ENCODE measurements at places on chromosomes 3 and 15.
A peak's percentile ranks its signal among the peaks of the same experiment; 100 is the strongest.

GRCh38 chr3:76011121-76011520, 225.8 kb upstream of the ZNF717 start:
- no peak for DNase-seq

GRCh38 chr3:65342084-65342683, 654.4 kb upstream of the ADAMTS9 start:
- DNase-seq: peak; percentile 60

DNA sequence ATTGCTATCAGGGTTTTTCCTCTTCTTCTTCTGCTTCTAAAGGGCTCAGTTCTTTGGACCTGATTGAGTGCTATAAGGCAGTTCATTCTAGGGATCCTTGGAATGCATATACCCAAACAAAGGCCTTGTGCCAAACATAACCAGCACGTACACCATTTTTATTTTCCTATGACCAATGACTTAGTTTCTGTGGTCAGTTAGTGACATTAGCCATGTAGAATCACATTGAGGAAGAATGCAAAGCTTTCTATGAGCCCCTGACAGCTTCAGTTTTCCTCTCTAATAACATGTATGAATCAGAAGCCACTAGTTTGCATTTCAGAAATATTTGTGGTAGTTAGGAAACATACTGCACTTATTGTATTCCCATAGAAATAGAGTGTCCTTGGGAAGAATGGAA, 240.0 kb downstream of the THRB start:
- DNase-seq: peak; percentile 58

GRCh38 chr15:74383286-74383685, 15.8 kb upstream of the CYP11A1 start:
- DNase-seq: no peak

DNA sequence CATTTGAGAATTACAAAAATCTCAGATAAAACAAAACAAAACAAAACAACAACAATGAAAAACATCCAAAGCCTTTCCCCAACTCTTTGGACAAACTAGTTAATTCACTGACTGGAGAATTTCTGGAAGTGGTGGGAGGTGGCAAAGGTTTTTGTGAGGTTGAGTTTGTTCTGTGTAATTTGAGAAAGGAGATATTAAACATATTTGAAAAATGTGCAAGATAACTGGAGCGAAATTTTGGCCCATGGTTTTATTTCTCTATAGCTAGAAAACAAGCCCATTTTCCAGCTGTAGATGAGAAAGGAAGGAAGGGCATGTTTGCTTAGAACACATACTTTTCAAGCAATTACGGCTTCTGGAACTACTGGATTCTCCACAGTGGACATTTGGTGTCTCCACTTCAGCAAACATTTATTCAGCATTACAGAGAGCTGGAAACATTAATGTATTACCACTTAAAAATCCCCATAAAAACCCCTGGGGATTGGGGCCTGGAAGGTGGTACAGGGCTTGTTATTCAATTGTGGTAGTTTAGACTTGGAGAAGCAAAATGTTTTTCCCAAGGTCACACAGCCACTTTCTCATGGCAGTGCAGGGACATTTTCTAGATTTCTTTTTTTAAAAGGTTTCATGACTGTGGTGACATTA, 135.8 kb downstream of the THSD4 start:
- peak; percentile 27 for DNase-seq

- no peak for DNase-seq
Measured at GRCh38 chr3:88114878-88115549, 34.7 kb upstream of the C3orf38 start.

DNA sequence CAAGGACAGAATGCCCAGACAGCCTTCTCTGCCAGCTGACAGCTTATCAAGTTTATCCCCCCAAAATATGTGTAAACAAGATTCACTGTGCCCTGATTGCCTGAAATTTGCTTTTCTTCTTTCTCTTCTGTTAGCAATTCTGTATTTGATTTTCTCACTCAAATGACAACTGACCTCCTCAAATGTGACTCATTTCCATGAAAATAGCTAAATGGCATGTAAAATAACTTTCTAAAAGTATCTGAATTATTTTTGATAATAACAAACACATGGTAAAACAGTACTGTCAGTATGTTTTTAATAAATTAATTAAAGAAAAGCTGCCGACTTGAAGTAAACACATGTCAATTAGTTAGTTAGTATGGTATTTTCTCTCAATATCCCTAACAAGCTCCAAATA, 202.3 kb upstream of the STAC start:
- no peak for DNase-seq

DNA sequence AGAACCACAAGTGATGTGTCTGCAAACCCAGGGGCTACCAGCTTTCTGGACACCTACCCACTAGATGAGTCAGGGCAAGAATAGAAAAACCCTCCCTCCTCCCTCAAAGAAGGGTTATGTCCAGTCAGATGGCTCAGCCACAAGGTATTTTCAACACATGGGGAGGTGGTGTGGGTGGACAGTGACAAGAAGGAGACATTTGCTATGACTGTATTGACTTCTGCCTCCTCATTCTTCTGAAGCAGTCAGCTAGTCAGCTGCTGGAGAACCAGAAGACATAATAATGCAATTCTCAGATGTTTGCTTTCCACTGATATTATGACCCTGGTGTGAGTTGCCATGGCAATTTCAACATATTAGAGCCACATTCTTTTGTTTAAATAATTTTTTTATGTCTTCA, 66.7 kb upstream of the GOLGA8B start:
- peak; percentile 22 for DNase-seq

DNA sequence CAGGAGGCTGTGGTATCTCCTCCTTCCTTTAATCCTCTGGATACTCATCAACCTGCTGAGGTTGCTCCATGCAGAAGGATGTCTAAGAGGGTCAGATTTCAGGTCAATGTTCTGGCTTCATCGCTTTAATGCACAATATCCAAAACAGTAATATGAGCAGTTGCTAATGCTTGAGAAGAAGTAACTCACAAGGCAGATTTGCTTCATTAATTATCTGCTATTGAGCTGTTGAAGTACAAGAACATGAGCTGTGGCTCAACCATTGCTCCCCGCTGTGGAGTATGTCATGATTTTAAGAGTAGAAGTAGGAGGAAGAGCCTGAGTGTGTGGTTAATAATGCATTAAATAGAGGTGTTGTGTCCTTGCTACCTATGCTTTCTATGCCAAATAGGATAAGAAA, 1412.9 kb upstream of the ALCAM start:
- DNase-seq: no peak

DNA sequence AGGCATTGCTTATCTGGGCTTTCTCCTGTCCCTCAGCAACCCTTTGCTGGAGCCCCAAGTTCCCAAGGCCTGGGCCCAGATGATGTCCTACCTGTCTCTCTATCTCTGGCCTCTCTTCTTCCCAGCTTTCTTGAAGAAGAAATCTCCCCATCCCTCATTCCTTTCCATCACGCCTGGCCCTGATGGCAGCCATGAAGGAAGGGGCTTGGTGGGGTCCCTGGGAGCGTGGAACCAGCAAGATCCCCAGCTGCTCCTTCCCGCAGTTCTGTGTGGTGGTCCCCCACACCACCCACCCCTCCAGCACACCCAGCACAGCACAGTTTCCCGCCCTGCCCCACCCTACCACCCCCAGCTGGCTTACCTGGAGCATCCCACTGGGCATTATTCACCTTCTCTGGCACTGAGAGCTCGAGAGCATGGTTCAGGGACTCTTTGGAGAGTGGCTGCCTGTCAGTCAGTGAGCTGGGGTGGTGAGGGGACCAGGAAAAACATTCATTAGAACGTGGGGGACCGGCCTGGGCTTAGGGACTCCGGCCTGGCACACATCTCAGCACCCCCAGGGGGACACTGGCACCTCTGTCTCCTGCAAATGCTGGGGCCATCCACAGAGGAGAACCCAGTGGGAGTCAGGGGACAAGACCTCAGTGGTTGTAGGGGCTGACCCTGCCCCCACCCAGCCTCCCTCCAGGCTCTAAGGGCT, 26.6 kb downstream of the ACSBG1 start:
- no peak for DNase-seq

DNA sequence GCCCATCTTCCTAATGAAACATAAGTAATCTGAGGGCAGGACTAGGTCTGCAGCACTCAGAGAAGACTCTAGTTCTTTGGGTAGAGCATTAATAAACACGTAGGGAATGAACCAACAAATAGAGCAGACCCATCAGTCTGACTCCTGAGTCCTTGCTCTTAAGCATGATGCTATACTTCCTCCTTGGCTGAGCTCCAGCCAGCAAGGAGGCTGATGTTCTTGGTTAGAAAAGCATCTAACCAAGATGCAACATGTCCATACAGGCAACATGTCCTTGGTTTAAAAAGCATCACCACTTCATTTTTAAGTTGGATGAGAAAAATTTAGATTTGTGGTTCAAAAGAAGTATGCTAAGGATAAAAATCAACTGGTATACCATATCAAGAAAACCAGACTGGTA, 8.5 kb upstream of the MYH15 start:
- DNase-seq: peak; percentile 24

- DNase-seq: no peak
Measured at GRCh38 chr15:29921130-29921601, 98.9 kb upstream of the TJP1 start.

GRCh38 chr15:96344706-96345559, 14.4 kb downstream of the NR2F2 start:
- peak; percentile 32 for DNase-seq

DNA sequence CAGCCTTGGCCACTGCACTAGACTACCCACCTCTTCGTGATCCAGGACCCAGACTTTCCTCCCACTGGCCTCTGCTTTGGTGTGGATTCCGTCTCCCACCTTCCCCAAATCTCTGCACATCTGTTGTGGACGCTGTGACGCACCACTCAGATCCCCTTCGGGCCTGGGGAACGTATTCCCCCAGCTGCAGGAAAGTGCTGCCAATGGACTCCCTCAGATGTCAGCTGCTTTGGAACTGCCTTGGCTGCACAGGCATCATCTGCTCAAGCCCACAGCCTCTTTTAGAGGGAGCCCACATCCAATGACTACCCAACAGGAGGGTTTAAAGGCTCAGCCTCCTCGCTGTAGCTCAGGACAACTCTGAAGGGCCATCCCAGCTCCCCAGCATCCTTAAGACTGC, 134.2 kb upstream of the RAD18 start:
- no peak for DNase-seq

DNA sequence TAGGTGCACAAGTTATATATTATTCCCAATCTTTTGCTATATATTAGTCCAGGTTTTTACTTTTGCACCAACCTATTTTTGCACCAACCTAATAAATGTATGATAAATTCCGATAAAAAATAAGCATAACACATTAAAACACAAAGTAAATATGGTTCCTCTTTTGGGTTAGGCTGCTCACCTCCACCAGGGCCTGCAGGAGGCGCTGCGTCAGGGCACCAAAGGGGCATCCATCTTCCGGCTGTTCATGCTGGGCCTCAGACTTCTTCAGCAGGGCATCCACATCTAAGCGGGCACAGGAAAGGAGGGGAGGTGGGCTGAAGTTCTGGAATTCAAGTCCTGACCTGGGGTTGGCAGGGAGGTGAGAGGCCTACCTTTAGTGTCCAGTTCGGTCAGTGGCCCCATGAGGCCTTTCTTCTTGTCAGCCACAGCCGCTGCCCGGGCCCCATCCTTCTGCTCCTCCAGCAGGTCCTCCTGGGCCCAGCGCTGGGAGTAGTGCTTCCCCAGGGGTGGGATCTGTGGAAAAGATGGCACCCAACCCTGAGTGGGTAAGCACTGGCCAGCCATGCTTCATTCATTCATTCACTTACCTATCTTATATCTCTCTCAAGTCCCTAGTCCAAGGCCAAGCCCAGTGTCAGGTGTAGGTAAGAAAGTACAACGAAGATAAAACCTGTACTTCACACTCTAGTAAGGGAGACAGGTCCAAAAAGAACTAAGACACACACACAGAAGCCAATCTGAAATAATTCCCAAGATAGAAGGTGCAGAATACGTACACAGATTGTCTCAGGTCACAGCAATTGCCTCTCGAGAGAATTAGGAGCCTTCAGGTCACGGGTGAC, 5.2 kb downstream of the TADA3 start:
- DNase-seq: no peak

DNA sequence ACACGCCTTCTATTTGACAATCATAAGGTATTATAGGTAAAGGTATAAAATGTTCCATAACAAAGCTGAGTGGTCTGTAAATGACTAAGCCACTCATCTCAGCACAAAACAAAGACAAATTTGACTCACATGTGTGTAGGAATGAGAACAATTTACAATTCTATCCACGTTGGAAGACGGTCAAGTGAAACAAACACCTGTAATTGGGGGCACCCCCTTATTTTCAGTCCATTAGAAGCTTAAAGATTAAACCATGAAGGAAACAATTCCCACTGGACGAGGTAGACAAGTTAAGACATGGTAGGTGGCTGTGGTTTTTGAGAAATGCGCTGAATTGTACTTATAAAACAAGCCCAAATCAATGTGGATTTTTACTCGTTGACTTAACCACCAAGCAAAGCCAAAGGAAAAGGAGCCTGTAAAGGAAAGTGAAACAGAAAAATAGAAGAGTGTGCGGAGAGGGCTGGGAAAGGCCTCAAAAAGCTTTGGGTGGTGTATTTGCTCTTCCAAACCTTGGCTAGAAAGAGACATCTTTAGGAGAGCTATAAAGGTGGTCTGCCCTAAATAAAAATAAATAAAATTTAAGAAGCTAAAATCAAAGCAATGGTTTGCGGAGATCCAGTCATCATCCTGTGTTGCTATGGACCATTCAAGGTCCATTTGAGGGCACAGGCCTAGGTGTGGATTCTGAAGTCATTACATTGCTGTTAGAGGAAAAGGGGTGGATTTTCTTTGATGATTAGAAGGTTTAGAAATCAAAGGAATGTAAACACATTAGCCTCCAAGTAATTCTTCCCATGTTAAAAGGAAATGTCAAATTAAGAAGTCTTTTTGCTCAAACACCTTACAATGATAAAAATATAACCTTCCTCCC, 135.0 kb downstream of the TFG start:
- no peak for DNase-seq

- no peak for DNase-seq
Measured at GRCh38 chr3:182862159-182862860, 69.0 kb downstream of the ATP11B start.

DNA sequence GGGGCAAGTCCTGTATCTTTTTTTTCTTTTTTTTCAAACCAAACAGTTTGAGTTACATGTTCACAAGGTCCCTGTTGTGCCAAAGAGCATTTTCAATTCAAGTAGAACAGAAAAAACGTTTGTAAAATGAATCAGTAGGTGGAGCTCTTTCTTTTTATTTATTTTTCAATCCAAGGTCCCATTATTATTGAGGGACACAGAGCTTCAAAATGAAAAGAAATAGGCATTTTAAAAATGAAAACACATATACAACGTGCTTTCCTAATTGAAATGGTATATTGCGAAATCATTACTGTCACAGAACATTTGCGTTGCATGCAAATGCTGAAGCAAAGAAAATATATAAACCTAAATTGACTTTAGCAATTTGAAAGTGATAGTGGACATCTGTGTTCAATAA, 711.0 kb downstream of the MECOM start:
- DNase-seq: peak; percentile 72
